Stimulated activated CD4-positive, alpha-beta T cell treated with anti-CD3 and anti-CD28 coated beads, Interleukin-4, amount 100 ng/mL, for 1 hour (primary cell): ENCODE measurements at places on chromosomes 1 and 21.

- no peak for DNase-seq
These were observed at the start of gene DNALI1 for GRCh38 chr1:37556712-37557196. Gene DNALI1 (plus strand): TSS chr1:37556940. CDS start chr1:37556995, 55 bp downstream.

GRCh38 chr1:53546409-53547155 lies 87.4 kb downstream of the DMRTB1 start:
- DNase-seq = no peak

DNA sequence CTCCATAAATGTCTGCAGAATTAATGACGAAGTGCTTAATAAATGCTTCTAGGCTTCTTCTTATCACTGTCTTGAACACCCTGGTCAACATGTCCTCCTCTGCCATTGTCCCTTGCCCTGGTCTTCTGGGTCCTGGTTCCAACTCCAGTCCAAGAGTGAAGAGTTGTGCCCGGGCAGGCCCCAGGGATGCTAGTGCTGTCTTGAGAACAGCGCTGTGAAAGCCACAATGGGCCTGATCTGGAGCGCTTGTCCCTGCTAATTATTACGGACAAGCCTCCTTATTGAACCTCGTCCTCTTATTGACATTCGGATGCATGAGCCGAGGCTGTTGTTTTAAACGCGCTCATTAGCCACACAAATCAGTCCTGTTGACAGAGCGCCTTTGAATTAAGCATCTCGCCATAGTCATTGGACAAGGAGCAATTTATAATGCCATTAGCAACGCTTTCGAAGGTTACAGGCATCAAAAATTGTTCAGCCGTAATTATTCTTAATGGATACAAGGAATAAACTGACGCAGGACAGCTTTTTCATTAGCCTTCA lies 211.6 kb upstream of the POU3F1 start:
- DNase-seq = no peak

GRCh38 chr1:200510228-200510623 lies 100.4 kb upstream of the ZNF281 start:
- DNase-seq = peak; percentile 53

DNA sequence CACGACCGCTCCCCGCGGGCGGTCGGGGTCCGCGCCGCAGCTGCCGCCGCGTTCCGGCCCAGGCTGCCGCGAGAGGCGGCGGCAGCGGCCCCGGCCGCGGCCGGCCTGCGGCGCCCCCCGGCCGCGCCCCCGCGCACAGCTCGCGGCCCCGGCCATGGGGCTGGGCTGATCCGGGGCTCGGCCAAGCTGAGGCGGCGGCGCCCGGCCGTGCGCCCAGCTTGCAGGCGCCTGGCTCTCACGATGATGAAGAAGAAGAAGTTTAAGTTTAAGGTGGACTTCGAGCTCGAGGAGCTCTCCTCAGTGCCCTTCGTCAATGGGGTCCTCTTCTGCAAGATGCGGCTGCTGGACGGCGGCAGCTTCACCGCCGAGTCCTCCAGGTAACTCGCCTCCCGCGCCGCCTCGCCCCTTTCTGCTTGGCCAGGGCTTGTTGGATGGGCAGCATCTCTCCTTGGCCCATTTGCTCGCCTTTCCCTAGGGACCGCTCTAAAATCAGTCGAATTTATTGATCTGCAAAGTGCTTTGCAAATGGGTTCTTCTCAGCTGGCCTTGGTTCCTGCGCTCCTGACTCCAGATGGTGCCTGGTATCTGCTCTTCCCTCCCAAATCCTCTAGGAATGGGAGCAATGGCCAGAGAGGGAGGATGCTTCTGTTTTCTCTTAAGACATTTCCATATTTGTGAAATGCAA lies 431 bp downstream of the EEIG2 start:
- peak; percentile 19 for DNase-seq

- peak; percentile 29 for DNase-seq
These were observed 46.1 kb upstream of the RBM34 start for GRCh38 chr1:235207209-235207565.

DNA sequence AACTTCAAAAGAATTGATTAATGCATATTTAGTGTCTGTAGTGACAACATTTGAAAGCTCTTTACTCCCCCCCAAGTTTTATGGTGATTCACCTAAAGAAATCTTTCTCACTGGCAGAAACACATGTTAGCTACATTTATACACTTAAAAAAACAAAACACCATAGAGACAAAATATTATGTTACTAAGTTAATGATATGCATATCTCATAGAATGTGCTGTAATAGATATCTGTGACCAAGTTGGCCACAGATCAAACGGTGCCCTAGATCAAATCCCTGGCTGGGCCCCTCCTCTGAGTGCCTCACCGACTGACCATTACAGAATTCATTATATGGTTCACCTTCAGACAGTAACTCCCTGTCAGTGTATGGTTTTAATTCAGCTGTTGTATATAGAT lies 322.1 kb upstream of the LYPLAL1 start:
- no peak for DNase-seq

GRCh38 chr1:59595774-59596173 lies 219.0 kb upstream of the HOOK1 start:
- DNase-seq = no peak

DNA sequence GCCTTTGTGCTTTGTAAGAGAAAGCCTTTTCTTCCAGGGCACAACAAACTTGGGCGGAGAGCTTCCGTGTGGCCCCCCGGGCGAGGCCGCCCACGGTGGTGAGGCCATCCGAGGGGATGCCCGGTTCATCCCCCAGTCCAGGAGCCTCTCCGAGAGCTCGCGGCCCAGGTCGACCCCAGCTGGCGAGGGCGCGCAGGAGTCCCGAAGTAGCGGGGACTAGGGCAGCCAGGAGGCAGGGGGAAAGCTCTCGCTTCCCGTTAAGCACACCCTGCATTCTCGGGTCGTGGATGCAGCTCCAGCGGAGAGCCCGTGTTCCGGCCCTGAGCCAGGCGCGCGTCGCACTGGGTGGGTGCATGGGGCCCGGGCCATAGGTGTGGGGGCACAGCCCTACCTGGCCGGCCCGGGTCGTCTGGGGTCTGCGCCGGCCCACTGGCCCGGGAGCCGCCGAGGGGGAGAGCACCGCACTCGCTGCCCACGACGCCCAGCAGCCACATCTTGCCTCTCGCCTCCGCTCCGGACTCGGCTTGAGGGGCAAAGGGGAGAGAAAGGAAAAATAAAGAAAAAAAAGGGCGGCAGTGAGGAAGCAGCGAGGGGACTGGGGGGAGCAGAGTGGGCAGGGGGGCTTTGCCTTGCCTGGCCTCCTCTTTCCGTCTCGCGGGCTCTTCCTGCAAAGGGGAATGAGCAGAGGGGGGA lies 1.8 kb downstream of the RNF220 start:
- peak; percentile 12 for DNase-seq

GRCh38 chr21:44455524-44456213 lies 359 bp downstream of the LRRC3 start:
- DNase-seq = peak; percentile 30

DNA sequence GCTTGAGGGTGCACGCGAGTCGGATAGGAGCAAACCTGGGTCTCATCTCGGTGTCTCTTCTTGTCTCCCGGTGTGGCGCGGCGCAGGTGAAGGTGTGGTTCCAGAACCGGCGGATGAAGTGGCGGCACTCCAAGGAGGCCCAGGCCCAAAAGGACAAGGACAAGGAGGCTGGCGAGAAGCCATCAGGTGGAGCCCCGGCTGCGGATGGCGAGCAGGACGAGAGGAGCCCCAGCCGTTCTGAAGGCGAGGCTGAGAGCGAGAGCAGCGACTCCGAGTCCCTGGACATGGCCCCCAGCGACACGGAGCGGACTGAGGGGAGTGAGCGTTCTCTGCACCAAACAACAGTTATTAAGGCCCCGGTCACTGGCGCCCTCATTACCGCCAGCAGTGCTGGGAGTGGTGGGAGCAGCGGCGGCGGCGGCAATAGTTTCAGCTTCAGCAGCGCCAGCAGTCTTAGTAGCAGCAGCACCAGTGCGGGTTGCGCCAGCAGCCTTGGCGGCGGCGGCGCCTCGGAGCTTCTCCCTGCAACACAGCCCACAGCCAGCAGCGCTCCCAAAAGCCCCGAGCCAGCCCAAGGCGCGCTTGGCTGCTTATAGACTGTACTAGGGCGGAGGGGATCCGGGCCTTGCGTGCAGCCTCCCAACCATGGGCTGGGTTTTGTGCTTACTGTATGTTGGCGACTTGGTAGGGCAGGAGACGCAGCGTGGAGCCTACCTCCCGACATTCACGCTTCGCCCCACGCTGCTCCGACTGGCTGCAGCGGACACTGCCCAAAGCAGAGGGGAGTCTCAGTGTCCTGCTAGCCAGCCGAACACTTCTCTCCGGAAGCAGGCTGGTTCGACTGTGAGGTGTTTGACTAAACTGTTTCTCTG lies 5.1 kb downstream of the HLX start:
- no peak for DNase-seq

- no peak for DNase-seq
These were observed 11.1 kb upstream of the RASSF5 start for GRCh38 chr1:206496131-206496793.

DNA sequence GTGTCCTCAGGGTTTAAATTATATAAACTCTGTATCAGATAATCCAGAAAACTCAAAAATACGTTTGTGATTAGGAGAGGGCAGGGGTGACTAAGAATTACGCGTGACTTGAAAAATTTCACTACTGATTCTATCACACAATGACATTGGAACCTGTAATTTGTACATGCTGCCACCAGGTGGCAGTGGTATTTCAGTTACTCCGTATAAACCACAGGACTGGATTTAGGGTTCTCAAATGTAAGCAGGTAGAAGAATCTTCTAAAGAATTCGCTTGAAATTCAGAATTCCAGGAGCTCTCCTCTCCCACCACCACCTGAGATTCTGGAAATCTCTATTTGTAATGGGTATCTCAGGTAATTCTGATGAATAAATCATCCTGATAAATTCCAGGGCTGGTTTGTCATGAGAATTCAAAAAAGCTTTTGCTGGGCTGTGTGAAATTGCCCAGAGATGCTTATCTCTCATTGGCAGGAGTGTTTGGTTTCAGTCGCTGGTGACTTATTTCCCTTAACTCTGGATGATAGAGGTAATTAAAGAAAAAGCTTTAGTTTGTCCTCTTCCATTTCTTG lies 1.7 kb upstream of the KRTAP7-1 start:
- peak; percentile 19 for DNase-seq

GRCh38 chr1:156992215-156992614 lies 53.3 kb downstream of the ARHGEF11 start:
- DNase-seq = no peak

DNA sequence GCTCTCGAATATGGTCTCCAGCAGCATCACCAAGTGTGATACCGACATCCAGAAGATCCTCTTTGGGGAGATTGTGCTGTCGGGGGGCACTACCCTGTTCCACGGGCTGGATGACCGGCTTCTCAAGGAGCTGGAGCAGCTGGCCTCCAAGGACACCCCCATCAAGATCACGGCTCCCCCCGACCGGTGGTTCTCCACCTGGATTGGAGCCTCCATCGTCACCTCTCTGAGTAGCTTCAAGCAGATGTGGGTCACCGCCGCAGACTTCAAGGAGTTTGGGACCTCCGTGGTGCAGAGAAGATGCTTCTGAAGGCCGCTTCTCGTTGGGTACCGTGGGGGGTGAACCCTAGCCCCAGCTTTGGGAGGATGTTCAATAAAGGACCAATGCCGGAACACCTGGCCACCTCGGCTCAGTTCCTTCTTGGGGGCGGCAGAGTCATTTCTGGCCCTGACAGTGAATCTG lies 1.3 kb downstream of the ACTRT2 start:
- DNase-seq = no peak

DNA sequence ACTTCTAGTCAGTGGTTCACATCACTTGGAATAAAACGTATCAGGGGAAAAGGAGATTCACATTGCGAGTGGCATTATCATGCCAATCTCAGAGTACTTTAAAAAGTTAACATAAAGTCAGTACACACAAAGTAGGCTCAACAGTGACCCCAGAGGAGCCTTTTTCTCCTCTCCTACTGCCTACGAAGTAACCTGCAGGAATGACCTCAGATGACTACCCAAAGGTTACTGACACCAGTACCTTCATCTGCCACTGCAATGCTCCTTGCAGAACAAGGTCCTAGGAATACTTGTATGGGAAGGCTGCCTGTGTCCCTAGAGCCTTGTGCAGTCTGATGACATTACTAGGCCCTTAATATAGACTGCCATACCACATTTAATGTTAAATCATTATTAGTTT lies 389.8 kb upstream of the LYPLAL1 start:
- DNase-seq = no peak

DNA sequence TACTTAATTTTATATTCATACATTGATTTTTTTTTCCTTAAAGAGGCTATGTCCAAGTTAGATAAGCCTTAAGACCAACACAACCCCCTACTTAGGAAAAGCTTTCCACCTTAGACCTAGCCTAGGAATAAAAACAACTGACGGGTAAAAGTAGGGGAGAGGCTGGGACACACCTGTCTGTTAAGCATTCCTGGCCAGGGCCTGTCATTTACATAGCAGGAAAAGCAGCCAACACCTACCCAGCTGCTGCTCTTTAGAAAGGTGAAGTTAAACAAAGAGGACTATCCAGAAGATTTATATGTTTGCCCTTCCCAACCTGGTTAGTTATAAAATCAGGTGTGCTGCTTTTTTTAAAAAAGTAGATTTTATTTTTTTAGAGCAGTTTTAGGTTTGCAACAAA lies 29.1 kb upstream of the SAMD13 start:
- DNase-seq = no peak

DNA sequence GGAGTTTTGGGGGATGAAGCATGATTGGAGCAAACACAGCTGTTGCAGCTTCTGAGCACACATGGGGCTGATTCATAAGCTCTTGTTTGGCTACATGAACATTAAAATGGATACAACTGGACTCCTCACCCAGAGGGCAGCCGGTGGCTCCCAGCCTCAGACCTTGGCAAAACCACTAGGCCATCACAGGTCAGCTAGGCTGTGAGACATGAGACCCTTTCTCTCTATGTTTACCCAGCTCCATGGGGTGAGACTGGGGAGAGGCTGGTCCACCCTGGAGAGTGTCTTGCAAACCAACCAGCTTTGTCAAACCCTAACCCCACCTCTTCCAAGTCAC lies 388.7 kb downstream of the PTPRU start:
- no peak for DNase-seq

DNA sequence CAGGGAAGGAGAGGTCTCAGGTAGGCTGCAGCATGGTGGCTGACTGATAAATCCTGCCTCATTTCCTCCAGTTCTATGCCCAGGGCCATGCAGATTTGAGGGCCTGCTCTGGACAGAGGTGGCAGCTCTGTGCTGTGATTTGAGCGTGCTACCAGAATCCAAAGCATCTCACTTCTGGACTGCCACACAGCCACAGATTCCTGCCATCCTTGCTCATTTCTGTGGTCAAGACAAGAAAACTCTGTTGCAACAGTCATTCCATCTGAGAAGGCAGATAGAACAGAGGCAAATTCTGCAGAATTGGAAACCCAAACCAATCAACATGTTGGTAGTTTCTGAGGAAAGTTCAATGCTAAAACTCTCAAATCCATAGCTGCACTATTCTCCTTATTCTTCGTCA lies 102.8 kb upstream of the GALNT2 start:
- DNase-seq = no peak
